Activated naive CD4-positive, alpha-beta T cell treated with anti-CD3 and anti-CD28 coated beads, Interleukin-2, amount 50 U/mL, for 72 hours (primary cell): ENCODE measurements at places on chromosomes 13 and 19. TPM values are rescaled to one million over a fixed set of nuclear protein-coding genes. Genes with fewer than 3 reads are reported as not detected.

ZNF541 gene
- 0.31 TPM for total RNA-seq

ERICH6B gene
- total RNA-seq, result not detected

GJB6 gene
- 1.3 TPM for total RNA-seq

TDRD3 gene
- total RNA-seq, result 12.9 TPM

FUT2 gene
- total RNA-seq, result not detected

- no peak for DNase-seq
These were observed 112.4 kb upstream of the RNF113B start for GRCh38 chr13:98289339-98289945.

DNA sequence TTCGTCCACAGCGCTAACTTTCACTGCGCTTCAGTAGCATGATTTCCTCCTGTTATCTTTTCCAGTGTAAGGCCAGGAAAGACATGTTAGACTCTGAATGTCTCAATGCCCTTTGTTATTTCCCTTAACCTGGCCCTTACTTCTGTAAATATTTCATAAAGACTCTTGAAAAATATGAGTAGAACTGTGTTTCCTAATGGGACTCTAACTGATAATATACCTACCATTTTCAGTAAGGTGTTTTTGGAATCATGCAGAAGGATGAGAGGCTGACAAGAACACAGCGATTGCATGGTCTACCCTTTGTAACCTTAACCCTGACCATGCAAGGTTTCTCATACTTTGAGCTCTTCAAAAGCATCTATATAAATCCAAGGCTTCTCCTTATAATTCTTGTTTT, 550.1 kb downstream of the SLITRK6 start:
- DNase-seq, result no peak

DNA sequence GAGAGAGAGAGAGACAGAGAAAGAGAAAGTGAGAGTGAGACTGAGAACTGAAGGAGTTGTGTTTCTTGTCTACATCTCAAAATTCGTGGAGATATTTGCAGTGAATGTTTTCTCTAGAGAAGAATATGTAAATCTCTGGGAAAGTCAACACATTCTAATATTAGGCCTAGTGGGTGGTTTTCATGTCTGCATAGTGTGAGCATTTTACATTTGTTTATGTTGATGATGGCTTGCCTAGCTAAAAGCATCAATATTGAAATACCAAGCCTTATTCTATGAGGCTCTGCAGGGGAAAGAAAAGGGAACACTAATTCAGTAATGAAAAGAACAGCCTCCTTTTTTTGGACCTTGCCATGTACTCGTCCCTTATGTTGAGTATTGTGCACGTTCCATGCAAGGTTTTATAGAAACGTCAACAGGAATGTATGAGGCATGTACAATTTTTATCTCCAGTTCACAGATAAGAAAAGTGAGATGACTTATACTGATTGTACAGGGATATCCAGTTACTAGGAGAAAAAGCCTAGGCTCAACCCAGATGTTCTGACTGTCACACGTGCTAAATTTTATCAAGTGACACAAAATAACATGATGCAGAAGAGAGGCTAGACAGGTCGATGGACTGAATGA, 1288.9 kb upstream of the SLC10A2 start:
- no peak for DNase-seq

DNA sequence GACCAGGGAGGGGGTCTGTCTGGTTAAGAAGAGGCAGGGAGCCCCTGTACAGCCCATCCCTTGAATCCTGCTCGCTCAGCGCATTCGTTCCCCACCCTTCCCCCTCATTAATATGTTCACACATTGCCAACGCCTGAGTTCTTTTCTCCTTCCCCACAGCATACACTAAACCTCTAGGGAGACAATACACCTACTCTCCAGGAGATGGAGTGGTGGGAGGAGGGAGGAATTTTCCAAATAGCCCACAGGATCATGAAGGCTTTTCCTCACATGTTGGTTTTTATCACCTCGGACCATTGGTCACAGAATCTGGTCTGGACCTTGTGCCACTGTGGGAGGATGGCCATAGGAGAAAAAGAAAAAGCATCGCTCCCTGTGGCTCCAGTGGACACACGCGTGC, 294.9 kb downstream of the SHISA2 start:
- no peak for DNase-seq

- DNase-seq, result no peak
These were observed 50.9 kb upstream of the TMTC4 start for GRCh38 chr13:100725472-100725871.

GRCh38 chr19:19170053-19170872, at the start of gene MEF2B:
TSS of gene MEF2B (minus strand) at chr19:19170263. CDS start at chr19:19150735, 19,528 bp downstream.
- DNase-seq, result peak; percentile 82

DNA sequence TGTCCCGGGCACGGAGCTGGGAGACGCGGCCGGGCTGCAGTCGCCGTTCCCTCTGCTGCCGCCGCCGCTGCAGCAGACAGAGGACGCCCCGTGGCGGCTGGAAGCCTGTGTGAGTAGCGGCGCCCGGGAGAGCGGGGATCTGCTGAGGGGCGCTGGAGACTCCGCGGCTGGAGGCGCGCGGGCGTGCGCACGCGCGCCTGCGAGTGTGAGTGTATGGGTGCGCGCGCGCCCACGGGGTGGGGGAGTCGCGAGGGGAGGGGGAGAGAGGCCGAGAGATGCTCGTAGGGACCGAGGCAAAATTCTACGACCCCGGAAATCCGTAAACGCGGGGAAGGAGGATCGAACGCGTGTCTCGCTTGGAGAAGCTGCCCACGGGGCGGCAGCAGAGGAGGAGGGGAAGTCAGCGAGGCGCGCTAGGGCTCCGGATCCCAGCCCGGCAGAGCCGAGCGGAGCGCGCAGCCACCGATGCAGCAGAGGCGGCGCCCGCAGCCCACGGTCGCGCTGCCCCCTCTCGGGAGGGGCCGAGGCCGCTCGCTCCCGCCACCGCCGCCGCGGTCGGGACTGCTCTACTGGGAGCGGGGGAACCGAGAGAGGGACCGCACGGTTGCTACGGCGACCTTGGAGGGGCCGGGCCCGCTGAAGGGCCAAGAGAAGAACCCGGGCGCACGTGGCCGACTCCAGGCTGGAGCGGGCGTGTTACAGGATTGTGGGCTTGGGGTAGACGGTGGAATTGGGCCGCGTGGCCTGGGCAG, at the start of gene ENOX1:
ENOX1 (minus strand) TSS at position 207 of the 752 bp plus-strand sequence.
- DNase-seq, result no peak

DNA sequence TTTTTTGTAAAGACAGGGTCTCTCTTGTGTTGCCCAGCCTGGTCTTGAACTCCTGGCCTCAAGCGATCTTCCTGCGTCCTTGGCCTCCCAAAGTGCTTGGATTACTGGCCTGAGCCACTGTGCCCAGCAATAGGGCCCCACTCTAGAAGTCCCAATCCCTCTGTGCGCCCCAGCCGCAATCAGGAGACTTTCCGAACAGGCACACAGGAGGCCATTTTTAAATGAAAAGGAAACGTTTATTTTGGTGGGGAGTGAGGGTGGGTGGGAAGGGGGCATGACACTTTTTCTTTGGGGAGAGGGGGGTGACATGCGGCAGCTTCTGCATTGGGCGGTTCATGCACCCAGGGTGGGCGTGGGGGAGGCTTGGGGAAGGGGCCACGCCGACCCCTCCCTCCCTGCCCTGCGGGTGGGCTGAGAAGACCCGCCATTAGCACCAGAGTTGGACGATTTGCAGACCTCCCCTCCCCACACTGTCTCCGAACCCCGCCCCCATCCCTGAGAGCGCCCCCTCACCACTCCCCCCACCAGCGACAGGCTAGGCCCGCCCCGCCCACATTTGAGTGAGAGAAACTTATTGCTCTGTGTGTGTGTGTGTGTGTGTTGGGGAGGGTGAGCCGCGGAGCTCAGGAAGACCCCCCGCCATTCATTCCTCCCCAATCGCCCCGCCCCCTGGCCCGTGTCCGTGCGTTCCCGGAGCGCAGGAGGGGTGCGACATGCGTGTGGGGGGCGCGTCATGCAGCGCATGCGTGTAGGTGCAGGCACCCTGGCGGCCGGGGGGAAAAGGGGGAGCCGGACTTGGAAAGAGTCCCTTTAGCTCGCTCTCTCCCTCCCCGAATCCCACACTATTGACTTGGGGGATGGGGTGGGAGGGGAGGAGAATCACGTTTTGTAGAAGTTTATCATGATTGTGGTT, 17.2 kb downstream of the KCNC3 start:
- no peak for DNase-seq

- DNase-seq, result no peak
These were observed 543.7 kb downstream of the EFNB2 start for GRCh38 chr13:105991622-105992277.

DNA sequence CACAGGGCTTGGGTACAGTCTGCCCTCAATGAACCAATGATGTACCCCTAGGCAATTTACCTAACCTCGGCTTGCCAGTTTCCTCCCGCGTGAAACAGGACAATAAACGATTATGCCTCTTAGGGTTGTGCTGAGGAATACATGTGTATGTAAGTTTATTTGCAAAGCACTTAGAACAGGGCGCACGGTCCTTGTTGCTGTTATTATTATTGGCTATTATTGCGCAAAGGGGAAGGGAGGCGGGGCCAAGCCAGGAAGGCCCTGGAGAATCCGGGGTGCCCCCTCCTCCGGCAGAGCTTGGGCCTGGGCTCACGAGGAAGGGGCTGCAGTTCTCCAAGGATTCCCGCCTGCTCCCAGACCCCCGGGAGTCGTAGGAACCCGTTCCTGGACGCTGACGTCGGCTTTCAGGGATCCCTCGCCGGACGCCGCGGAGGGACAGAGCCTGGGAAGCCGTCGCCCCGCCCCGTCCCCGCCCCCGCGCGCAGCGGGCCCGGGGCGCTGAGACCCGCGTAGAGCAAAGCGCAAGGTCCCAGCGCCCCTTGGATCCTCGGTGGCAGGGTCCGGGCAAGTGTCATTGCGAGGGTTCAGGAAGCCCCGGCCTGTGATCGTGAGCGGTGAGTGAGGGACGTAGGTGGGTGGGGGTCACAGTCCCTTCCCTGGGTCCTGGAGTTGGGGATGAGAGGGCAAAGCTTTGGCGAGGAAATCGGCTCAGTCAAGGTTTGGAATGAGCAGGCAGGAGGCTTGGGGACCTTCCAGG, at the start of gene TMEM91:
TMEM91 (plus strand) TSS at position 293 of the 757 bp plus-strand sequence. CDS start 1,777 bp downstream, outside the sequence.
- DNase-seq, result no peak

DNA sequence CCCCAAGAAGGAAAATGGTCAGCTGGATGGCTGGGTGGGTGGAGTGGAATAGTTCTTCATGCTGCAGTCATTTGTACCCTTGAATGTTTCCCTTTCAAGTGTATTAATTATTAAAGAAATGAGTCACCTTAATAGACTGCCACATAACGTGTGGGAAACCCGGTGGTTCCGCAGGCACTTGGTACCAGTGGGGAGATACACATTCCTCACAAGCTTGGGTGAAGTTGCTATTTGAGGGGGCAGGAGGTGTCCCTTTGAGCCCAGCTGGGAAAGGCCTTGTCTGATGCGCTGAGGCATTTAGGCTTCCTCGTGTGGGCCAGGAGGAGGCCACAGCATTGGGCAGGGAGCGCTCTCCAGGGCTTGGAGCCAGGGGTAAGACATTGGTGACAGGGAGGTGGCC, 57.7 kb downstream of the ATP8A2 start:
- no peak for DNase-seq

- DNase-seq, result no peak
These were observed 38.6 kb downstream of the COL4A2 start for GRCh38 chr13:110345701-110346100.

- DNase-seq, result no peak
These were observed 110.3 kb downstream of the KDM4B start for GRCh38 chr19:5079071-5079774.

DNA sequence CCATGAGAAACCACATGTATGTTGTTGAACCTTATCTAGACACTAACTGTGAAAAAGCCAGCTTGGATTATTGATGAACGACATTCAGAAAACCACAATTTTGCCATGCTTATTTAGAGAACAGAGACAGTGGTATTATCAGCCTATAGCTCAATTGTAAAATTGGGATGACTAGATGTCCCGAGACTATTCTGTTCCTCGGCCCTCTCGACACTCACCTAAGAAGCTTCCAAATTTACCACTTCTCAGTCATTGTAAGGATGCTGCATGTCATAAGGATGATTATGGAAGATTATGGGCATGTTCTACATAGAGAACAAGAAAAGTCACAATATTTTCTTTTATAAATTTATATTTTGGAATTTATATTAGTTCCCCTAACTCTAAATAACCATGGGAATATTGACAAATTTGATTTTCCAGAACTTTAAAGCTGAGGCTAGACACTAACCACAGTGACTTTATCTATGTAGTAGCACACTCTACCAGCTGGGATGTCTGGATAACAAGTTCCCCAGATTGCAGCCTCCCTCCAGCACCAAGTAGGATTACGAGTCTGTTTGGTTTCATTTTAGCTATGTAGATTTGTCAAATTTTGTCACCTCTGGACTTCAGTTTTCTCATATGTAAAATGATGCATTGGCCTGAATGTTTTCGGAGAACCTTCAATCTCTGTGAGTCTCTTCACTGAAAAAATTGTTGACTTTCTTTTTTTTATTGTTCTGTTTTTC, 513.6 kb downstream of the IRS2 start:
- no peak for DNase-seq

DNA sequence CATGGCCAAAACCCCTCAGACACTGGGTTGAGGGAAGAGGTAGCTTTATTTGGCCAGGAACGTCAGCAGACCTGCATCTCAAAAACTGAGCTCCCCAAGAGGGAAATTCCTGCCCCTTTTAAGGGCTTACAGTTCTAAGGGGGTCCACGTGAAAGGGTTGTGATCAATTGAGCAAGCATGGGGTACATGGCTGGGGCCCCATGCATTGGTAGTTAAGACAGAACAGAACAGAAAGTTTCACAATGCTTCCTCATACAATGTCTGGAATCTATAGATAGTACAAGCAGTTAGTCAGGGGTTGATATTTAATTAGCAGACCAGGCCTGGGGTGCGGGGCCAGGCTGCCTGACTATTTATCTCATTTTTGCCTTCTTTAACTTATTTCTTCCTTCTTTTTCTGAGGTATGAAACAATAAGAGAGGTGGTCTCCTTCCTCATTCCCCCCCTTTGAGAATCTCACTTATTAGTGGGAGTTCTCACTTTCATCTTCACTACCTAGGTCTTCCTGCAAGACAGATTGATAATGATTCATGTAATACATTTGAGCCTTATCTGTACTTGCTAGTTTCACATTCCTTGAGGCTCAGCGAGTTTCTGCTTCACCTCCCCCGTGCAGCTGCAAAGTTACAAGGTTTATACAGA, 84.8 kb downstream of the SLC25A15 start:
- DNase-seq, result no peak

GRCh38 chr13:58767566-58767965, 1136.0 kb downstream of the PCDH17 start:
- no peak for DNase-seq
